Prostate gland (tissue), 2 donors: ENCODE measurements at places on chromosomes 1 and 21. TPM values are rescaled to one million over a fixed set of nuclear protein-coding genes. Genes with fewer than 3 reads are reported as not detected.

Gene DUSP23
- total RNA-seq: 79.3 TPM

Gene GSTM5
- 12.3 TPM for total RNA-seq

Gene CD53
- total RNA-seq: 5.7 TPM

DNA sequence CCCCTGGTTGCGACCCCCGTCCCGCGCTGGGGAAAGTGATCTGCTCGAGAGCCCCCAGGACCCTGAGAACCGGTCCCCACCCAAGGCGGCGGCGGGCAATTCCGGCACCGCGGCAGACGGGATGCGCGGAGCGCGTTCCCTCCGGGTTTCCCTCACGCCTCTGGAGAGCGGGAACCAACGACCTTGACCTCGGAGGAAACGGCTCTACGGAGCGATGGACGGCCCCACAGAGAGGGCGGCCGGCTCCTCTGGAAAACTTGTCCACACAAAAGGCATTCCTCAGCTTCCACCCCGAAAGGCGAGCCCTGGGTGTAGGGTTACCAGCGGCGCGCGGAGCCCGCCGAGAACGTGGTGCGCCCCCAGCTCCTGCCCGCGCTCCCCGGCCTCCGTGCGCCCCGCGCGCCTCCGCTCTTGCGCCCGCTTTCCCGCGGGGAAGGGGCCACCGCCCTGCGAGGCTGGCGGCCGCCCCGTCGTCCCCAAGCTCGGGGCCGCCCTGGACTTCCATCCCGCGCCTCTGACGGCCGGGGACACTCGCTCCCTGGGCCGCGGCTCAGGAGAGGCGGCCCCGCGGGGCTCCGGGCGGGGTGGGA is 391 bp upstream of the KIAA1614 start:
- DNase-seq: no peak
- H3K36me3 ChIP-seq: no peaks in the 10 kb centered on the region
- H3K27ac ChIP-seq: peak overlapping the region; percentile 79

DNA sequence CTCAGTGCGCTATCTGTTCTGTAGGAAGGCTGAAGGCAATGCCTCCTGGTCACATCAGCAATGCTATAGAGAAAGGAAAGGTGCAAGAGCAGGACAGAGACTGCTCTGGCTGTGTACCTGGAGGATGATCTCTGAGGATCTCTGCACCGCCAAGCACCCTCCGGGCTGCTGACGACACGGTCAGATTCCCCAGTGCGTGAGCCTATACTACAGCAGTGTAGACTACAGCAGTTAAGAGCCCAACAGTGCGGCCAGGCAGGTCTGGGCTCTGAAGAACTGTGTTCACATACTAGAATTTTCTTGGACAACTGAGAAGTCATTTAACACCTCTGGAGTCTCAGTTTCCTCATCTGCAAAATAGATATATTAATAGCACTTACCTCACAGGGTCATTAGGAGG is 39.9 kb downstream of the ITPKB start:
- peaks cover 33% of the 10 kb centered on the region for H3K4me1 ChIP-seq
- no peaks in the 10 kb centered on the region for H3K36me3 ChIP-seq

- no peak overlapping the region for H3K4me3 ChIP-seq
- no peak overlapping the region for H3K27ac ChIP-seq
- no peaks in the 10 kb centered on the region for H3K27me3 ChIP-seq
- peak; percentile 25 for DNase-seq
- H3K4me1 ChIP-seq: no peaks in the 10 kb centered on the region
These were observed 3.2 kb downstream of the MYBPH start for GRCh38 chr1:203172184-203173010.

DNA sequence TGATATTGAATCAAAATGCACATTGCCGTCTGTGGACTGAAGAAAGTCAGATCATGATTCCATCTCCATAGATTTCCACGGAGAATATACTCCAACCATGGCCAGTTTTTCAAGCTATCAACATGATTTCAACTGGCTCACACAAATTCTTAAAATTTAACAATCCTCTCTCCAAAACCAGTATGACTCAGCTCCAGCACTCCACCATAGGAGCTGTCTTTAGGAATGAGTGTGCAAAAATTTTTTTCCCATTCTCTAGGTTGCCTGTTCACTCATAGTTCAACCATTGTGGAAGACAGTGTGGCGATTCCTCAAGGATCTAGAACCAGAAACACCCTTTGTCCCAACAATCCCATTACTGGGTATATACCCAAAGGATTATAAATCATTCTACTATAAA is 40.8 kb downstream of the RGL1 start:
- H3K27me3 ChIP-seq: no peaks in the 10 kb centered on the region
- no peaks in the 10 kb centered on the region for H3K36me3 ChIP-seq
- H3K27ac ChIP-seq: no peak overlapping the region
- no peak for DNase-seq

- no peak overlapping the region for H3K4me3 ChIP-seq
- H3K36me3 ChIP-seq: no peaks in the 10 kb centered on the region
- DNase-seq: no peak
- no peak overlapping the region for H3K27ac ChIP-seq
- no peaks in the 10 kb centered on the region for H3K4me1 ChIP-seq
These were observed 25.8 kb downstream of the NDUFS5 start for GRCh38 chr1:39051956-39052355.

DNA sequence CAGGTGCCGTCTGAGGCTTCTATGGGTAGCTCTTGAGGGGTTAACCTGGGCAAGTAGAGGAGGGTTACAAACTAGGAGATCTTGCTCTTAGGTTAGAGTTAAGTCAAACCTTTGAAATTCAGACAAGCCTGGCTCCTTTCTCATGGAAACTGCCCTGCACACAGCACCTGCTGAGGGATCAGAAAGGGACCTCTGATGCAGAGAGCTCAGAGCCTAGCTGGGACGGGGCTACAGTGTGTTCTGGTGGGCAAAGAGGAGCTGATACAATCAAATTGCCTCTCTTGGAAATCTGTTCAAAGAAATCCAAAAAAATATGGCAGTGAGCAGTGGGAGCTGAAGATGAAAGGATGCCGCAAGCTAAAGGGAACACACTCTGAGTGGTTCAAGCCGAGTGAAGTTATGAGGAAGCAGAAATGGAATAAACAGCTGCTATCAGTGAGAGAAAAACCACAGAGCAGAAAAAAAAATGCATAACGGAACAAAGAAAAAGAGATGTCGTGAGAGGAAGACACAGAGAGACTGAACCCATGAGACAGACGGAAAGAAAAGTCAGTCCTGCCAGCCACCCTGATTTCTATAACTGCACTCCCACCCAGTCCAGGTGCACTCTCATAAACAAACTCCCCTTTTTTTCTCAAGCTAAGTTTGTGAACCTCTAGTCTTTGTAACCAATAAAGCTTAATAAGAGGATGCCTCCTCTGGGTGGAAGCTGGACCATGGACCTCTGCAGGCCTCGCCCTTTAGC is 26.6 kb downstream of the PAFAH2 start:
- H3K36me3 ChIP-seq: no peaks in the 10 kb centered on the region
- H3K27ac ChIP-seq: no peak overlapping the region
- no peaks in the 10 kb centered on the region for H3K27me3 ChIP-seq
- H3K4me3 ChIP-seq: no peak overlapping the region
